ENCODE measurements at places on chromosomes 11 and 22.

DNA sequence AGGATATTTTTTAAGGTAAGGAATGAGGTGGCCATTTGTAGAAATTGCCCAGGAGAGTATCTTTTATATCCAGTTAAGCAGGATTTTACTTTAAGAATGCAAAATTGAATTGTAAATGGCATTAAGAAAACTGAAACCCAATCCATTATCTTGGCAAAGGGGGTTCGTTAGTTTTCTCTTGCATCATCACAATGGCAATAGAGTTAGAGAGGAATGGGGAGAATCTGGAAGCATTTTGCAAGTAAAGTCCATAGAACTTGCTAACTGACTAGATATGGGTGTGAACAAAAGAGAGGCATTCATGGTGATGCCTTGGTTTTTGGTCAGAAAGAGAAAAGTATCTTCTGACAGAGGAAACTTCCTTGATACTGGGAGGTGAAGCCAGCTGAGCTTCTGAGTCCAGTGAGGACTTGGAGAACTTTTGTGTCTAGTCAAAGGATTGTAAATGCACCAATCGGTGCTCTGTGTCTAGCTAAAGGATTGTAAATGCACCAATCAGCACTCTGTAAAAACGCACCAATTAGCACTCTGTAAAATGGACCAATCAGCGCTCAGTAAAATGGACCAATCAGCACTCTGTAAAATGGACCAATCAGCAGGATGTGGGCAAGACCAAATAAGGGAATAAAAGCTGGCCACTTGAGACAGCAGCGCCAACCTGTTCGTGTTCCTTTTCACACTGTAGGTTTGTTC is 3.6 kb upstream of the CCDC117 start:
- DNase-seq, result no peak

GRCh38 chr22:39309881-39310714 is 9.3 kb downstream of the RPL3 start:
- peak; percentile 63 for DNase-seq

GRCh38 chr11:70029115-70029860 is 48.8 kb upstream of the ANO1 start:
- DNase-seq, result peak; percentile 55

DNA sequence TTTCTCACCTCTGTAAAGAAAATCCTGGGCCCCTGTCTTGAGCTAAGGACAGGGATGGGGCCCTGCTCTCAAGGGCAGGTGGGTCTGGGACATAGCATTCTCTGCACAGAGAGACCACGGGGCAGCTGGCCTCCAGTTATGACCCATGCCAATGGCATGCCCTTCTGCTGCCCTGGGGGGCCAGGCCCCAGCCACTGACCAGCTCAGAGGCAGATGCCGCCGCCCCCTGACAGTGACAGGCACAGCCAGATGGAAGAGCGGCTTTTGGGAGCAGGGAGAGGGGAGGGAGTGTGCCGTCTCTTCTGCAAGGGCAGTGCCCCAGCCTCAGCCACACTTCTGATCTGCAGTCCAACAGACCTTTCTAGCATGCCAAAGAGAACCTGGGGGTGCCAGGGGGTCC is 114.8 kb upstream of the NAV2 start:
- no peak for DNase-seq

DNA sequence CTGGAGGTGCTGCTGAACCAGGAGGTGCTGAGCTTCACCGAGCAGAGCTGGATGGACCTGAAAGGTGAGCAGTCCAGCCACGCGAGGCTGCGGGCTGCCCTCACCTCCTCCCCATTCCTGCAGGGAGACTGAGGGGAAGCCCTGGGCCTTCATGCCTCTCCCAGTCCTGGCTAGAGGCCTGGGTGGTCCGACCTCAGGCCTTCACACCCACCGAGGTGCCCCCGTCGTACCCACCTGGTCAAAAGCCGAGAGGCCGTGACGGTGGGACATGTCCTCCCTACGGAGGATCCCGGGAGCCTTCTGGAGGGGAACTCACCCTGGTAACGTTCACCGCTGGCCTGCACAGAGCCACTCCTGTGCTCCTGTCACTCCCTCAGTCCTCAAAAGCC is 5.1 kb downstream of the SUSD2 start:
- DNase-seq, result no peak

- no peak for DNase-seq
These were observed 86.4 kb upstream of the B3GNT6 start for GRCh38 chr11:76947800-76948199.

DNA sequence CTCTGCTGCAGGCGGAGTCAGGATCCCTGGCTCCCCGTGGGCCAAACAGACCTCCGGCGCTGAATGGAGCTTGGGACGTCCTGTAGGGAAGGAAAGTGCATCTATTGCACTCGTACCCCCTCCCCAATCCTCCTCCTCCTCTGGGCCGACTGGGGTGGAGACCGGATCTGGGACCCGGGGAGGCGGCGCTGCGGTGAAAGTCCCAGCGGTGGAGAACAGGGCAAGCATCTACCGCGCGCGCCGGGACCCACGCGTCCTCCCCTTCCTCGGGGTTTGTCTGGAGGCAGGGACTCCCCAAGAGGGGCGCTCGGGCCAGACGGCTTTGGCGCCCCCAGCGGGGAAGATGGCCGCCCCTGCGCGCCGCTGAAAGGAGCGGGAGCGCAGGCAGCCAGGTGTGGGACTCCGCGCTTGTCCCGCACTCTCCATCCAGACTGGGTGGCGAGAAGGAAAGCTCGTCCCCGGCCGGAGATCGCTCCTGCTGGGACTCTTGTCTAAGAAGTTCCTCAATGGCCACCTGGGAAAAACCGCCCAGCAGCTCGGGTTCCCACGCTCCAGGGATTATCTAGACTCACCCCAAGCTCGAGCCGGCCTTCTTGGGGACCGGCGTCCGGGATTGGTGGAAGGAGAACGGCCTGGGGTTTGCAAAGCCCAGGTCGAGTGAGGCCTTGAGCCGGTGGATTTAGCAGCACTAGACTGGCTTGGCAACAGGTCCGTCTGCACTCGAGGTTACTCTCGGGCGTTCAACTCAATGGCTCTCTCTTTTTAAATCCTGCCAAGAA is 718 bp downstream of the FADS2 start:
- DNase-seq, result peak; percentile 64

DNA sequence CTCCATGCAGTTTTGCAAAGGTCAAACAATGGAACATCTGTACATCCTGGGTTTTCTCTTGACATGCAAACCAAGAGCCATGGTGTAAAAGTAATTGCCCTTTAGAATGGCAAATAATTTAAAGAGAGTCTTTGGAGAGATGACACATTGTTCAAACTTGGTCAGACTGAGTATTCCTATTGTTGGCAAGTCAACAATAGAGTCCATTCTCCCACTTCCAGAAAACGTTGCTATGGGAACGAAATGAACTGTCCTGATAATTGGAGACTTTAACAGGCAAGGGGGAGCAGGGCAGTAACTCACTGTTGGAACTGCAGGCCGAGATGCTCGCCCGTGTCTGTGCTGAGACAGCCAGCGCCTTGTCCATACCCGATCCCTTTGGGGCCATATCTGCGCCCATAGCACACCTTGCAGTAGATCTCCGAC is 13.9 kb downstream of the CSRP3 start:
- no peak for DNase-seq

DNA sequence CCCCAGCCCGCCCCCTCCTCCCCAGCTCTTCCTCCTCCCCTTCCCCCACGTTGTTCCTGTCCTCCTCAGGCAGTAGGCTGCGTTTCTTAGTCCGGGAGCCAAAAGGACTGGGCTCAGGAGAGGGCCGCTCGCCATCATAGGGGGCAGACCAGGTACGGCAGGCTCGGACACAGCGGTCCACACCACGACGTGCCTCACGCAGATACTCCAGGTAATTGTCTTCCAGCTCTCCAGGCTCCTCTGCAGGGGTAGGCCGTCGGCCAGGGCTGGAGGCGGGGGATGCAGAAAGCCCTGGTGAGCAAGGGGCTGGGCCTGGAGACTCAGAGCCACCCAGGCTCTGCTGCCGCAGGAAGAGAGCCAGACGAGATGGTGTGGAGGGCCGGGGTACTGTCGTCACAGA is 12.4 kb downstream of the C11orf42 start:
- no peak for DNase-seq

DNA sequence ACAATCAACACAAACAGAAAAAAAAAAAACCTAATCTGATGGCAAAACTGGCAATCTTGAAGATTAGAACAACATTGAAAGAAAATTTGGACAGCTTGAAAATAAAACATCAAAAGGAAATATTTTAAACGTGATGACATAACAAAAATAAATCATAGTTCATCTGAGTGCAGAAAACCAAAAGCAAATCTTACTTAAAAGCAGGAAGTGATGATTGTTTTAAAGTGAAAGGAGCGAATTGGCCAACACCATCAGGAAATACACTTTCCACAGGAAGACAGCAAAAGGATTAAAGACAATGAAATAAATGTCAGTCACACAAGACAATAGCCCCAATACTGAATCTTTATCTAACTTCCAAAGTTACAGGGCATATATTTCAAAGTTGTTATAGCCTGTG is 696.5 kb upstream of the CHORDC1 start:
- DNase-seq, result no peak

All from ELF-1 (cell line).